Cardiac fibroblast (primary cell): ENCODE measurements at places on chromosomes 11 and 22.

DNA sequence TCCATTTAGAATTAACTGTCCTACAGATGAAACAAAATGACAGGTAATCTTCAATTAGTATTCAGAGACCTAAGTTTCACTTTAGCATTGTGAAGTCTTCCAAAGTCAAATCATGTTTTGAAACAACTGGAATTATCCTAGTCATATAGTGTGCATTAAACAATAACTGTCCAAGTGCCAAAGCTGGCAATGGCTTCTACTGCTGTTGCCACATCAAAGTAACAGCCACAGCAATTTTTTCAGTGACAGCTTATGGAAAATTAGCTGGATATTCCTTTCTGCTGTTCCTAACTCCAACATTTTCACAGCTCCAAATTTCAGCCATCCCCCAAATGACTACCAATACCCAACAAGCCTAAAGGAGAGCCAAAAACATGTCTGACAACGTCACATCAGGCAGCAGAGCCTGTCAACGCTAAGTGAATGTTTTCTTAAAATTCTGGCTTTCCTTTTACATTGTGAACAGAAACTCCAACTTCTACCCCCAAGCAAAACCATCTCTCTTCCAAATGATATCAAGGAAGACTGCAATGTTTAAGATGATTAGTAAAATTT is 45.3 kb upstream of the CCDC34 start:
- peak; percentile 75 for DNase-seq

- no peak for DNase-seq
Measured at GRCh38 chr22:49230194-49230577, 597.5 kb downstream of the BRD1 start.

DNA sequence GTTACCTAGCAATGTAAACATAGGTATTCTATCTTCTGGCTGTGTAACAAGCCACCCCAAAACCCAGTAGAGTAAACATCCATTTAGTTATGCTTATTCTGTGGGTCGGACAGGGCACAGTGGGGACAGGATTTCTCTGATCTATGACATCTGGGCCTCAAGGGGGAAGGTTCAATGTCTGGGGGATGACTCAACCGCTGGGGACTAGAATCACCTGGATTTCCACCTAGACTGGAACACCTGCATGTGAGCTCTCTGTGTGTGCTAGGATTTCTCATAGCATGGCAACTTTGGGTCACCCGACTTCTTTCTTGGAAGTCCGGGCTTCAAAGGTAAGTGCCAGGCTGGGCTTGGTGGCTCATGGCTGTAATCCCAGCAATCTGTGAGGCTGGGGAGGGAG is 36.5 kb upstream of the MICAL2 start:
- no peak for DNase-seq

DNA sequence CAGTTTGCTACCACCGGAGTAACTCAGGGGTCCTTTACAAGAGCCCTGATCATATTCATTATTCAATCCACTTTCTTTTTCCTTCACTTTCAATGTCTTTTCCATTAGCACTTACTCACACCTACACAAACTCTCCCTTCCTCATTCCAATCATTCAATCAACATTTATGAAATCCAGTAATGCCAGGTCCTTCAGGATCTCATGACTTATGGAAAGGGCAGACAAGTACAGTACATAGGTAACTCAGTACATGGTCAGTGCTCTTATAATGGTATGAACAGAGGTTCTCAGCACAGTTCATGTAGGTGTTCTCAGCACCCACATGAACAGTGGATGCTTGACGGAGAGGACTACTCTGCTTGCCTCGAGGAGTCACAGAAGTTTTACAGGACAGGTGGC is 106.6 kb downstream of the USP35 start:
- DNase-seq, result no peak

DNA sequence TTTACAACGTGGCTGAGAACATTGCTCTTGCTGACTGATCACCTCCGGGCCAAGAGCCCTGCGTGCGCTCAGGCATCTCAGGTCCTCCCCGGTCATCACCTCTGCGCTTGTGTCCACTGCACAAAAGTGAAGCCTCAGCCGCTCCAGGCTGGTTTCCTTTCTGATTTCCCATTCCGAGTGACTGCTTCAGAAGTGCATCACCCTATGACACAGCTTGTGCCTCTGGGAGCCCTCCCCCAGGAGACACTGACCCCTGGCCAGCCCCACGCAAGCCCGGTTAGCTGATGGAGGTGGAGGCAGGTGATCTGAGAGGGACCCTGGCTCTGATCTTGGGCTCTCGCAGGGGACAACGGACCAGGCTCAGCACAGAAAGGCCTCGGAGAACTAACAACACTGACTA is 38.3 kb upstream of the GNB1L start:
- DNase-seq, result no peak

DNA sequence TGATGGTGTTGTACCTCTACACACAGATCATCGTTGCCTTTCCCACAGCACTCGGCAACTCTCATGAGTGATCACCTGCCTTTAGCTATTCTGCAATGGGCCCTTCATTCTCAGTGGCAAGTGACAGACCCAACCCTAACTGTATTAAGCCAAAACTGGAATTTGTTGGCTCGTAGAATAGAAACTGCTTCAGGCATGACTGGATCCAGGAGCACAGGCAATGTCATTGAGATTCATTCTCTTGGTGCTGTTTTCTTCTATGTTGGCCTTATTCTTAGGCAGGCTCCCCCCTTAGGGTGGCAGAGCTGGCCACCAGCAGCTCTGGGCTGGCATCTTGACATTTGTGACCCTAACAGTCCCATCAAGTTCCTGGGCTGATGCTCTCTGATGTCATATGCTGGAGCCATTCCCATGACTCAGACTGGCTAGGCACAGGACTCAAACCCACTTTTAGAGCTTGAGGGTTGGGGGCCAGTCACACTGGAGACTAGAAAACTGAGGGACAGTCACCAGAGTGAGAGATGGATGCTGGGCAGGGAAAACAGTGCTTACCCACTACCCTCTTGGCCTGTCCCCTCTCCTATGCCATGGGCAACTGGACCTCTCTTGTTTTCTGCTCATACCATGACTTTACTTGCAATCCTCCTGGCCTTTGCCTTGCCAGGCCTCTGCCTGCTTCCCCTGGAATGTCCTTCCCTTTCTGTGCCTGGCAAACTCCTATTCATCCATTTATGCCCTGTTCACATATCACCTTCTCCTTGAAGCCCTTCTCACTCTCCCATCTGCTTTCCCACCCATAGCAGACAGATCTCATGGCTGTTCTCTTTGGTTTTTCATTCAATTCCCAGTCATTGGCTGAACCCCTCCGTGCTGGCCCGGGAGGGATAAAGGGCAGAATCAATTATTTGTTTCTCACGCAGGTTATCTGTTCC is 7.1 kb upstream of the CDC42EP2 start:
- no peak for DNase-seq

- DNase-seq, result peak; percentile 91
Measured at GRCh38 chr22:36659762-36660509, 43.6 kb downstream of the CACNG2 start.

DNA sequence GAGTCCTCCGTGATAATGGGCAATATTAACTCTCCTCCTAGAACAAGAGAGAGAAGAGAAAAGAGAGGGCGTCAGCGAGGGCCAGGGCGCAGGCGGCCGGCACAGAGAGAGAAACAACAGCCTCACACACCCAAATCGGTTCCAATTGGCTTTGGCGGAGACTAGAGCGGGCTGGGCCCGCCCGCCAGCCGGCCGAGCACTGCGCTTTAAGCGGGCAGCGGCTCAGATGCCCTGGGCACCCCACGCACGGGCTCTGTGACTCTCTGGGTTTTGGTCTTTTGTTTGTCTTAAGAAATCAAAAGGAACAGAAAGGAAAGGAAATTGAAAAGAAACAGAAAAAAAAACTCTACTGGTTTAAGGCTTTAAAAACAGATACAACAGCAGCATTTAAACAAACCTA is 17.0 kb downstream of the SLC22A12 start:
- peak; percentile 3 for DNase-seq
